ENCODE measurements at places on chromosomes 7 and 10. TPM values are rescaled to one million over a fixed set of nuclear protein-coding genes. Genes with fewer than 3 reads are reported as not detected.

MYH16 gene
- not detected for total RNA-seq

CLCN1 gene
- not detected for total RNA-seq

TEX47 gene
- total RNA-seq = not detected

NRBF2 gene
- total RNA-seq = 19.5 TPM

HNRNPH3 gene
- total RNA-seq = 15.4 TPM

Data from subcutaneous preadipocyte (primary cell).